AG04449 (cell line): ENCODE measurements at places on chromosomes 1 and 21.
A peak's percentile ranks its signal among the peaks of the same experiment; 100 is the strongest.

DNA sequence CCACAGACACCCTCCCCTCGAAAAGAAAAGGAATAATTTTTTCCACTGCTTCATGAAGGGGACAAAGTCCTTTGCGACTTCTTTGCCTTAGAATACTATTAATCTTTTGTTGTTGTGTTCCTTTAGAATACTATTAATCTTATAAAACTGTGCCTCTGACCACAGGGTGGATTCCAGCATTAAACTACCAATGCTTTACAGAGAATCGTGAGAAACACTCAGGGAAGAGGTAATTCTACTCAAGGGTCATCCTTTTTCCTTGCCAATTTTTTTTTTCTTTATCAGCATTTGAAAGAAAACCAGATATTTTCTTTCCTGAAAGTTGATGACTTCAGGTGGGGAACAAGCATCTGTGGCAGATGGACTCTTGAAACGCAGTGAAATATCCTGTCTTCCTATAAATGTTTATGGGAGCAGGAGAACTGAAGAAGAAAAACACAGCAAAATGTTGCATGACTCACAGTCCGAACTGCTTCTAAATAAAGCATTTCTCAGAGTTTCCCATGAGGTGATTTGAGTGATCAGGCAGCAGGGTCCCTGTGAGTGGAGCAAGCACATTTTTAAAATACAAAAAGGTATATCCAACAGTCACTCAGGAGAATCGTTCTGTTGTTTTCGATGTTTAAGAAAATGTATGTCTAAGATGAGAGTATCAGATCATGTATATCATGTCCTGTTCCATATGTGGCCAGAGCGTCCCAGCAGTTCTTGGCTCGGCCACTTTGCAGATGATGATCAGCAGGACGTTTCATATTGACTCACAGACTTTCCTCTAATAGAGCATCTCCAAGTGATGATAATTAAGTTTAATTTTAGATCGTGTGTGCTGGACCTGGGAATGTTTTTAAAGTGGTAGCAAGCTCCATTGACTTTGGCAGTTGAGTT lies 154.2 kb upstream of the RUNX1 start:
- no peak for DNase-seq

DNA sequence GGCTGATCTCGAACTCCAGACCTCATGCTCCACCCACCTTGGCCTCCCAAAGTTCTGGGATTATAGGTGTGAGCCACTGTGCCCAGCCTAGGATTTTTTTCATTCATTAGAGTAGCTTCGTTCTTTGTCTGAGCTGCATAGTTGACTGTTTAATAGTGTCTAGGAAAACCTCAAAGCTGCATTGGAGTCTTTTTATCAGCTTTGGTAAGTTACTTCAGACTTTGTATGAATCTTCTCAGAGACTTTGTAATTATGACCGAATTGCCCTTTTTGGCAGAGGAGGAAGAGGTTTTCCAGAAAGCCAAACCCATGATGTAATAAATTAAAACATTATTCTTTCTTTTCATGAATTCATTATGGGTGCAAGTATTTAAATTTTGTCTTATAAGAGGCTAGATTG lies 5.1 kb downstream of the DNAJB4 start:
- DNase-seq = no peak

- DNase-seq = no peak
Observed at GRCh38 chr1:148357037-148357436, 126.1 kb downstream of the PPIAL4G start.

- DNase-seq = no peak
Observed at GRCh38 chr1:16091296-16091695, 17.8 kb upstream of the FAM131C start.

GRCh38 chr1:72296501-72296900 lies 14.2 kb upstream of the NEGR1 start:
- no peak for DNase-seq

DNA sequence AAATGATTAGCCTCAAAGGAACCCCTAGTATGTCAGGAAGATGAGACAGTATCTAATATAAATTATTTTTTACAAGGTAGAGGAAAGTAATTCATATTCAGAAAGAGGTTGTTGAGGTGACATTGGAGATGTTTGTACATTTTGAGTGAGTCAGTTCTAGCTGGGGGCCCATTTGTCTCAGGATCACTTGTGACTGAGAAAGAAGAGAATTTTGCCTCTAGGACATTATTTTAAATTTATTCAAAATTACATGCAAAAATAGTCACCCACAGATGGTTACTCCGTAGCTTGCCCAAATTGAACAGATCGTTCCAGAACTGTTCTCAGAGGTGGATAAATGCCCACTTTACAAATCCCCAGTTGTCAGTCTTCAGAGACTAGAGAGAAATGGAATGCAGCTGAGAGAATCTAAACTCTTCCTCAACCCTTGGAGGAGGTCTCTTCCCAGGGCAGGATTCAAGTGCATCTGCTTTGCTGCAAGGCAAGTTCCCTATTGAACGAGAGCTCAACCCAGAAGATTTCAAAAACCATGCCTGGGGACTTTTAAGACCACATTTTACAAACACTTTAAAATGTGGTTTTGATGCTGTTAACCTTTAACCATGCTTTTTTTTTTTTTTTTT lies 987.8 kb upstream of the ADAMTS5 start:
- peak; percentile 26 for DNase-seq

- DNase-seq = no peak
Observed at GRCh38 chr21:15496911-15497310, 232.9 kb upstream of the USP25 start.

GRCh38 chr1:53325326-53326087 lies 2.4 kb downstream of the LRP8 start:
- no peak for DNase-seq

DNA sequence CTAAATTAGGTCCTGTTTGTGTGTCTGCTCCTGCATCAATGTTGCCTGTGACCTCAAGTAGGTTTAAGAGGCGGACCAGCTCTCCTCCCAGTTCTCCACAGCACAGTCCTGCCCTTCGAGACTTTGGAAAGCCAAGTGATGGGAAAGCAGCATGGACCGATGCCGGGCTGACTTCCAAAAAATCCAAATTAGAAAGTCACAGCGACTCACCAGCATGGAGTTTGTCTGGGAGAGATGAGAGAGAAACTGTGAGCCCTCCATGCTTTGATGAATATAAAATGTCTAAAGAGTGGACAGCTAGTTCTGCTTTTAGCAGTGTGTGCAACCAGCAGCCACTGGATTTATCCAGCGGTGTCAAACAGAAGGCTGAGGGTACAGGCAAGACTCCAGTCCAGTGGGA lies 79.9 kb downstream of the PRDM2 start:
- no peak for DNase-seq

GRCh38 chr1:201222125-201222524 lies 31.5 kb downstream of the IGFN1 start:
- DNase-seq = no peak

DNA sequence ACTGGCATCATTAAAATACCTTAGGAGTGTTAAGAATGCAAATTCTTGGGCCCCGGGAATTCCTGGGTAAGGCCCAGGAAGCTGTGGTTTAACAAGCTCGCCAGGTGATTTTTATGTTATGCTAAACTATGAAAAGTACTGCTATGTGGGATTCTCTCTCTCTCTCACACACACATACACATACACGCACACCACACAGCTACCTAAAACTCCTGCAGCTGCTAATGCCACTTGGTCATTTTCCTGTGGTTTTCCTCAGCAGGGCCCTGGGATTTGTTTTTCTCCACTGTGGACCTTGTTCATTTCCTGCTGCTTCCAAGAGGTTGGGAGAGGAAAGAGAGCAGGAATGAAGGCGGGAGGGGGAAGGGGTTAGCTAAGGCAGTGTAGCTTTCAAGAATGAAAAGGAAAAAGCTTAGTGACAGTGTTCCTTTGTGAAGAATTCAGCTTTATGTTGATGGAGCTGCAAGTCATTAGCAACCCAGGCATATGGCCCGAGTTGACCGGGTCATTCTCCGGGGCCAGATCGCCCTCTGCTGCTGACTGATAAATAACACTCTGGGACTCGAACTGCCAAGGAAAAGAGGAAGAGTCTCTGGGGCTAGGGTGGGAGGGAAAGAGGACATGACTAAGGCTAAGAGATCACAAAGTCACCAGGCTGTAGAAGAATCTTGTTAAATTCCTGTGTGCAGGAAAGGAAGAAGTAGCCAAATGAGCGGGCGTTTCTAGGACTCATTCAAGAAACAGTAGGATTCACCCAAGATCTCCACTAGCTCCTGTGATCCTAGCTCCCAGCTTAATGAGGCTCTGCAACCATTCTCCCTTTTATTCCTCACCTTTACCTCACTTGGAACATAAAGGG lies 30.5 kb upstream of the LRIG2 start:
- peak; percentile 69 for DNase-seq

DNA sequence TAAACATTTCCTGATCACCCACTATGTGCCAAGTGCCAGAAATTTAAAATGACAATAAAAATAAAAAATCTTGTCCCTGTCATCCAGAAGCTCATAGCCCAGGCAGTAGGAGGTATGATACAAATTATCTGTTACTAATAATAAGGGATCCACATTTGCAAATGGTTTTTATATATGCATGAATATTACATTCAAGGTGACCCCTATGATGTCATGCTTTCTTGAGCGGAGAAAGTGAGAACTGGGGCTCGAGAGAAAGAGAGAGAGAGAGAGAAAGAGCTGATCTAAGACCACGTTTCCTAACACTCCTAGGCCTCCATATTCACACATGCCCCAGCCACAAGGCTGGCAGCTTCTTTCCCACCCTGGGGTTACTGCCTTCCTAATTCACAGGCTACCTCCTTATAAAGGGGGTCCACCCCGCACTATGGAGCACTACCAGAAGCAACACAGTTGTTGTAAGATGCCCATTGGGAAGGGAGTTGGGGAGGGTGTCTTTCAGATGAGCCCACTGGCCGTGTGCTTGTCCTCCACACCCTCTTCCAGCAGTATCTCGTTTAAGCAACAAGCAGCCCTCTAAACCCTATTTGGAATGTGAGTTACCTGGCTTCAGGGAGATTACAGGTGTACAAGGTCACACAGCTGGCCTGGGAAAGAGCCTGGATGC lies 28.8 kb upstream of the LRRN2 start:
- DNase-seq = no peak

GRCh38 chr1:226737819-226738420 lies 1.2 kb downstream of the ITPKB start:
- no peak for DNase-seq

DNA sequence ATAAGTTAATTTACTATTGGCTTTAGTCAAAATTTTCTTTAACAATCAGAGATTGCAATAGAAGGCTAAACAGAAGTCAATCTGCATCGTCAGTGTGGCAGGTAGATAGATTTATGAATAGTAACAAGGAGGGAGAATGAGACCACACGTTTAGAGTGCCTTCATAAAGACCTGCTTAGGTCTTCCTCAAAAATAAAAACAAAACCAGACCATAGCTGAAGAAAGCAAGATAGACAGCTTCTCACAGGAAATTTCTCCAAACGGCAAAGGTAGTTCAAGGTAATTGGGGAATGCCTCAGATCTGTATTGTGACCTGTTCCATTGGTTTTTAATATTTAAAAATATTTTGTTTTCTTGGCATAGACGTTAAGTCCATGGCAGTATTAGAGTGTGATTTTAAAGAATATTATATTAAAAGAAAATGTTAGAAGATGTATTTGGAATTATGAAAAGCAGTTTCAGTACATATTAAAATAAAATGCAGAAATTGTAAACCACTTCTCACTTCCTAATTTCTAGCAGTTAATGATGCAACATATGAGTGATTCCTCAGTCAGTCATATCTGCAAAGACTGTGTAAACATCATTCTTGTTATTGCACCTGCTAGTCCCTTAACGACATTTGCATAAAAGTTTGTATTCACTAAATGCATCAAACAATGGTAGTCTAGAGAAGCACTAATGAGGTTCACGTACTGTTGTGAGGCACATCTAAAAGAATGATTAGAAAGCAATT lies 278.0 kb downstream of the HLX start:
- DNase-seq = no peak

DNA sequence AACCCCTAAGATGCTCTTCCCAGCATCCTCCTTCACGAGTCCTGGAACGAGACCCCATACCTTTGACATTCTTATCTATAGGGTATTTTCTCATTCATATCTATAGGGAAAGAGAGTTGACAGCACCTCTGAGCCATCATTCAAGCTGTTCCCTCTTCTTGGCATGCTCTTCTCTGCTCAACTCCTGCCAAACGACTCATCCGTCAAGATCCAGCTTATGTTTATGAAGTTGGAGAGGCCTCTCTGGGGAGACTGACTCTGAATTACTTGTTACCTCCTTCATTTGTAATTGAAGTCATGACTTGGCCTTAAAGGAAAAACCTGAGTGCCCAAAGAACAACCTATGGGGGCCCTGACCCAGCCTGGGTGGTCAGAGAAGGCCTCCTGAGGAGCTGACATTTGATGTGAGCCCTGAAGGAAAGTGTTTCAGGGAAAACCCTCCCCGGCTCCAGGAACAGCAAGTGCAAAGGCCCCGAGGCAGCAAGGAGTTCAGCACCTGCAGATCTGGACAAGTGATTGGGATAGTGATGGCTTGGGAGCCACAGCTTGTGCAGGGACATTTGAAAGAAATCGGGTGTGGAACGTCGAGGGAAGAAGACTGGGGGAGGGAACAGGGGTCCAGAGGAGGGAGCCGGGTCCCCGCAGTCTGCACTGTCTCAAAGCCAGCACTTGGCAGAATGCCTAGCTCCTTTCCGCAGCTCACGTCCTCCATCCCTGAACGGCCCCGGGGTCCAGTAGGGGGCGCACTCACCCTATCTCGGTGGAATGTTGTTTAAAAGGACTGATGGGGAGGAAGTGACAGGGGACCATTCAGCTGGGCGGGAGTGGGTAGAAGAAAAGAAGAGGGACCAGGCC lies 14.0 kb upstream of the CDA start:
- DNase-seq = no peak

GRCh38 chr1:182281541-182281940 lies 110.0 kb downstream of the GLUL start:
- DNase-seq = no peak

DNA sequence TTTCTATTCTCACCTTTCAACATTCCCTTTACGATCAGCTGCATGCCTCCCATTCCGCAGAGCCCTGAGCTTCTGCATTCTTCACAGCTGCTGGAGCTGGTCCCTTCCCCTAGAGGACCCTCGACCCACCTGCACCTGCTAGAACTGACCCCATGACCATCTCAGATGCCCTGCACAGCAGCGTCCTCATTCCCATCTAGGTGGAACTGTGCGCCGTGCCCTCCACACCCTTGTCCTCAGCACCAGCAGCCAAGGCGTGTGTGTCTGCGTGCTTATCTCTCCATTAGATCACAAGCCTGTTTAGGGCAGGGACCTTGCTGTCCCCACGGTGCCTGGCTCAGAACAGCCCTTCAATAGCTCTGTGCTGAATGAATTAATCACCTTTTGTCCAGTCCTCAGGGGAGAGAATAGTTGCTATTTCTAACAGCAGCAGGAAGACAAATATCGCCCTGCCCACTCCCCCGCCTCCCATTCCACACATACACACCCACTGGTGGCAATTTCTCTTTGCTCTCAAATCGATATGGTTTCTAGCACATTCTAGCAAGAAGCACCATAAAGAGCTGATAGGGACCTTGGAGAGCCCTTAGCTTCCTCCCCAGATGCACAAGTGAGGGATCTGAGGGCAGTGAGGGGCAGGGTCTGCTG lies 61.7 kb downstream of the KCNN3 start:
- no peak for DNase-seq

- DNase-seq = no peak
Observed at GRCh38 chr1:212007178-212007577, 28.2 kb downstream of the INTS7 start.
